ENCODE measurements at places on chromosomes 7 and 10.
A peak's percentile ranks its signal among the peaks of the same experiment; 100 is the strongest.

GRCh38 chr10:76497666-76498065, 1066.2 kb downstream of the LRMDA start:
- DNase-seq: no peak

- DNase-seq: no peak
Observed at GRCh38 chr7:120190566-120190965, 82.4 kb upstream of the KCND2 start.

- DNase-seq: no peak
Observed at GRCh38 chr7:124881981-124882380, 47.6 kb downstream of the POT1 start.

DNA sequence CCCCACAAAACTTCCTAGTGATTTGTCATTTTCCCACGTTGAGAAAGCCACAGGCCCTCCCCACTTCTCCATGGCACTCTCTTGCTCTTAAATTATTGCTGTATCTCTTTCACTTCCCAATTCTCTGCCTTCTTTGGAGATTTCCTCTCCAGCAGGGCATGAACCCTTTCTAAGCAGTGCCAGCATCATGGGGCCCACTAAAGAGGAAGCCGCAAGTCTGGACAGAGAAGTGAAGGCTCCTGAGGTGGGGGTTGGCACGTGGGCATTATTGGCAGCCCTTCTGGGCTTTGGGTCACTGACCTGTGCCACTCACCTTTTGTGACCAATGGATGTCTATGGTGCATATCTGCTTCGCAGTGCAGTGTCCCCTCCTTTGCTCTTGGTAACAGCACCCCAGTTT, 97.7 kb upstream of the TCF7L2 start:
- no peak for DNase-seq

DNA sequence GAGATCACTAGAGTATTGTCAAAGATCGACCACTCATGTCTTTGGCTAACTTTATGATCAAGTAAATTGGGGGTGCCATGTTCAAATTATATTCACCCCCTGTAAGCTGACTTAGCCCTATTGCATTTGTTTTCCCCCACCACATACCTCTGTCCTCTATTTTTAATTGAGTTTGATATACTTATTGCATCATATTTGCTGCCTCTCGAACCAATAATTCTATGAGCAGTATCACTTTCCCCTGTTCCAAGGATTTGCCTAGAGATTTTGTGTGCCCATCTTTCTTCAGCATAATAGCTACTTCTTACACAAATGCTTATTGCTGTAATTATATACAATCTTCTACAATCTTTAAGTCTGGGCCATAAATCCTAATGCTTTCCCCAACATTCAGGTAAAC, 245.2 kb downstream of the COBL start:
- DNase-seq: no peak

GRCh38 chr7:65832281-65832680, 40.6 kb upstream of the VKORC1L1 start:
- DNase-seq: no peak

DNA sequence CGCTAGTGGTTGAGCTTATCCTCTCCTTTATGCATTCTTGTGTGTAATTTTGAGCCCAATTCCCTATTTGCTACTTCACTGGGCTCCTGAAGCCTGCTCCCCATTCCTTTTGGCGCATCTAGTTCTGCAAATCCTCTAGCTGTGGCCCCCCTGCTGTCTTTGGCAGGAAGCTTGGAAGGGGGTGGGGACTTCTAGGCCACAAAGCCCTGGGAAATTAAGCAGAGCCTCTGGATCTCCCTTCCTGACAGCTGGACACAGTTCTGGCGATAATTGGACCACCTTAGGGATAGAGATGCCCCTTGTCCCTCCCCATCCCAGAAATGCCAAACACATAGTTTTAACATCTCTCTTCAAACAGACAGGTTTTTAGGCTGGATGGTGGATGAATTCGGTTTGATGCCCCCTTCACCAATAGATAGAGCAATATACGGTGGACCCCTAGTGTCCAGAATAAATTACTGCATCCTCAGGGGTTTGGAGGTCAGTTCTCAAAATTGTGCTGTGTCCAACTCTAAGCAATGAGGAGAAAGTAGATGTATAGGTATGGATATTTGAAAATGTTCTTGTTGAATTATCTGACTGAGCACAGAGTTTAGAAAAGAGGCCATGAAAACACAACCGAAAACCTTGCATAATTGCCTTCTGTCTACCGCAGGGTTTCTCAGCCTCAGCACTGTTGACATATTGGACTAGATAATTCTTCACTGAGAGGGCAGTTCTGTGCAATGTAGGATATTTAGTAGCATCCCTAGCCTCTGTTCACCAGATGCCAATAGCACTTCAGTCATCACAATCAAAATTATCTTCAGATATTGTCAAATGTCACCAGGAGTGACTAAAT, 75.5 kb downstream of the PAPSS2 start:
- DNase-seq: no peak

GRCh38 chr7:49812534-49812933, 39.1 kb downstream of the VWC2 start:
- DNase-seq: no peak

DNA sequence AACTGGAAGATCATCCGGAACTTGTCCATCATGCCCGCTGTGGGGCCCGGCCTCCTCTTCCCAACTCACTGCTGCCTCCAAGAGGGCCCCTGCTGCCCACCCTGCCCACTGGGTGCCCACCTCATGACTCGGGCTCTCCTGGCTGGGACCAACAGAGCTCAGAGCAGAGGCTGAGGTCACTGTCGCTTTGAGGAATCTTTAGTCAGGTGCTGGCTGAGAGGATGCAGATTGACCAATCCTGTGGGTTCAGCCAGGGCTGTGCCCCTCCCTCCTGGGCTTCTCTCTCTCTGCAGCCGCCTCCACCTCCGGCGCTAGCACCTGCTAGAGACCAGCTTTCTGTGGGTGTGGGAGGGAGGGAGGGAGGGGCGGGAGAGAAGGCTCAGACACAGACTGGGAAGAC, at the start of gene CALHM1:
CALHM1 (minus strand) TSS at position 181 of the 400 bp plus-strand sequence; CDS start at position 32, 149 bp downstream.
- no peak for DNase-seq

GRCh38 chr7:143257501-143257900, 5.7 kb upstream of the GSTK1 start:
- no peak for DNase-seq

GRCh38 chr7:29878081-29878688, 71.9 kb downstream of the WIPF3 start:
- DNase-seq: peak; percentile 2

- no peak for DNase-seq
Observed at GRCh38 chr10:11063856-11064255, 46.2 kb downstream of the CELF2 start.

GRCh38 chr10:63603709-63604445, 82.7 kb downstream of the REEP3 start:
- no peak for DNase-seq

DNA sequence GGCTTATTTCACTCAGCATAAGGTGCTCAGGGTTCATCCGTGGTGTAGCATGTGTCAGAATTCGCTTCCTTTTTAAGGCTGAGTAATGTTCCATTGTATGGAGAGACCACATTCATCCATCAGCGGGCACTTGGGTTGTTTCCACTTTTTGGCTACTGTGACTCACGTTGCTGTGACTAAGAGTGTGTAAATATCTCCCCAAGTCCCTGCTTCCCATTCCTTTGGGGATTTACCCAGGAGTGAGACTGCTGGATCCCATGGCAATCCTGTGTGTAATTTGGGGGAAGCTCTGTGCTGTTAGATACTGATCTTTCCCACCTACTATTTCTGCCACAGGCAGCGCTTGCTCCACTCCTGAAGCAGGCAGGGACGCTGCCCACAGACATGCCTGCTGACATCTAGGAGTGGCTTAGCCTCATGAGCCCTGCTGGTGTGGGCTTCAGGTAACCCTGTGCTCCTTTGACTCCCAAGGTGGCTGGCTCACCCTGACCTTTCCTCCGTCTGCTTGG, 346.0 kb downstream of the FRMD4A start:
- DNase-seq: no peak

GRCh38 chr7:121344093-121344492, 15.3 kb downstream of the WNT16 start:
- no peak for DNase-seq

- no peak for DNase-seq
Observed at GRCh38 chr7:48734695-48735406, 189.5 kb upstream of the CDC14C start.

DNA sequence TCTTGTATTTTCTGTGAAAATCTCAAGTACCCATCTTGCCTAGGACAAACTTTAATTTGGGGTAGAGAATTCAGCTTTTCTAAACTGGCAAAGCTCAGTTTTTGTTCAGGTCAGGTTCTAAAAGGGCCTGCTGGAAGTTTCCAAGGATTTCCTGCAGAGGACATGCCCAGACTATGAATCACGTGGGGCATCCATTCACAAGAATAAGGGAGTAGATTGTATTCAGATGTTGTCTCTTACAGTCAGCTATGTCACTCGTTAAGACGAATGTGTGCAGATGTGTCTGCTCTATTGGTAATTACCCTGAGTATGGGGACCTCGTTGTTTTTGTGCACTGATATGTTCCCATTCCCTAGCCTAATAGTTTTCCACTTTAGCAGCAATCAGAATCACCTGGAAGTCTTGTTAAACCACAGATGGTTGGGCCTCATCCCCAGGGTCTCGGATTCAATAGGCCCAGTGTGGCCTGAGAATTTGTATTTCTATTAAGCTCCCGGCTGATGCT, 81.0 kb upstream of the ITPRID1 start:
- no peak for DNase-seq

DNA sequence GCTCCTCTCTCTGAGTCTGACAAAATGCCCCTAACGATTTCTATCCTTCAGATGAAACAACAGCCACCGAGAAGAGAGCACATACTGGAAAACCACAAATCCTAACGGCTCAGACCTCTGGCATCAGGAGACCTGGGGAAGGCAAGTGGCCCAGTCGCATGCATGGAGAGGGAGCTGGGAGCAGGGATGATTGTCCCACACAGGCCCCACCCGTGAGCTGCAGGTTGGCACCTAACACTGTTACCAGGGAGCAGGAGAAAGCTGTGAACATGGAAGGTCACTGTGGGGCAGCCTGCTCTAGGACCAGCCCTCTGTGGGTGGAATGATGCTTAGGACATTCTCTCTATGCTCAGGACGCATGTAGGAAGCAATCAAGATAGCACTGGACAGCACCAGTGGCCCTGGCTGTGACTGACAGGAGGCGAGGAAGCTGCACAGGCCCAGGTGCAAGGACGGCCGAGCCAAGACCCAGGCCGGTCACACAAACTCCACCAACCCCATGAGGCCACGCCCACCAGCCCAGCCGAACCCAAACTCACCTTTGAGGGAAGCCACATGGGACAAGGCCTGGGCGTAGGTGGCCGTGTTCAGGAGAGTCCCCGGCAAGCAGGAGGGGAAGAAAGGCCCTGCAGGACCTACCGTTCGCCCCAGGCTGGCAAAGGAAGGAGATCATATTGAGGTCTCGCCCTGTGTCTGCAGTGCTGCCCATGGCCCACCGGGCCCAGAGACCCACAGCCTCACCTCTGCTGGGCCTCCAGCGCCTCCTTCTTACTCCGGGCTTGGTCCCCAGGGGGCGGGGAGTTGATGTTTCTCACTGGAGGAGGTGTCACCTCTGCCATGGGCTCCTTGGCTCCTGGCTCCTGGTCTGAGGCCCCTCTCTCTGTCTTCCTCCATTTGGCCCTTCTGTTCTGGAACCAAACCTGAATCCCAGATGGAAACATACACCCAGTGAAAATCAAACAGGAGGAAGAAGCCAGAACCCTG, 9.7 kb downstream of the DRGX start:
- no peak for DNase-seq

DNA sequence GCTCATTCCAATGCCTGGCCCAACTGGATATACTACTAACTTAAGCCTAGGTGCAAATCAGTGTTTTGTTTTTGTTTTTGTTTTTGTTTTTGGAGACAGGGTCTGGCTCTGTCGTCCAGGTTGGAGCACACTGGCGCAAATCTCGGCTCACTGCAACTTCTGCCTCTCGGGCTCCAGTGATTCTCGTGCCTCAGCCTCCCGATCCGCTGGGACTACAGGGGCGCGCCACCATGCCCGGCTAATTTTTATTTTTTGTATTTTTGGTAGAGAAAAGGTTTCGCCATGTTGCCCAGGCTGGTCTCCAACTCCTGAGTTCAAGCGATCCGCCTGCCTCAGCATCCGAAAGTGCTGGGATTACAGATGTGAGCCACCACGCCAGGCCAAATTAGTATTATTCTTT, 1.6 kb downstream of the PPP3CB start:
- no peak for DNase-seq

DNA sequence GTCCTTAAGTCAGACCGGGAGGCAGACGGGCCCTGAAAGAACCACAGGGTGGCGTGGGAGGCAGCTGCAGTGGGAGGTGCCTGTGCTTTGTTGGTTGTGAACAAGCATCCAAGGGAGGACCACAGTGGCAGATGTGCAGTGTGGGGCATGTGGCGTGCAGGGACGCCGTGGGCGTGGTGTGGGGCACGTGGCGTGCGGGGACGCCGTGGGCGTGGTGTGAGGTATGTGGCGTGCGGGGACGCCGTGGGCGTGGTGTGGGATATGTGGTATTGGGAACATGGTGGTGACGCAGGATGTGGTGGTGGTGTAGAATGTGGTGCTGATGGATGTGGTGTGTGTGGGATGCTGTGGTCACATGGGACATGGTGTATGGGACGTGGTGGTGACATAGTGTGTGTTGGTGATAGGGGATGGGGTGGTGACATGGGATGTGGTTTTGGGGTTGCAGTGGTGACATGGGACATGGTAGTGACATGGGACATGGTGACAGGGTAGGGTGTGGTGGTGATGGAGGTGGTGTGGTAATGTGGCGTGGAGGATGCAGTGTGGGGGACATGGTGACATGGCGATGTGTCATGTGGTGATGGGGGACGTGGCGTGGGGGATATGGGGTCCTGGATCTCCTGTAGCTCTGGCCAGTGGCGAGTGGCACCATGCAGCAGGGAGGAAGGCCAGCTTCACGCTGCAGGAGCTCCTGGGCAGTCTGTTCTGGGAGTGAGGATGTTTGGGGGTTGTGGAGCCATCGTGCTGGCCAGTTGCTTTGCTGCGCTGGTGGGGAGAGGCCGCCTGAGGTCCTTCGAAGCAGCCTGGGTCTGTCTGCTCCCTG, 78.8 kb downstream of the INPP5A start:
- DNase-seq: no peak

- no peak for DNase-seq
Observed at GRCh38 chr10:48577158-48577557, 27.7 kb downstream of the ARHGAP22 start.

- no peak for DNase-seq
Observed at GRCh38 chr7:20220921-20221547, 3.9 kb upstream of the MACC1 start.

DNA sequence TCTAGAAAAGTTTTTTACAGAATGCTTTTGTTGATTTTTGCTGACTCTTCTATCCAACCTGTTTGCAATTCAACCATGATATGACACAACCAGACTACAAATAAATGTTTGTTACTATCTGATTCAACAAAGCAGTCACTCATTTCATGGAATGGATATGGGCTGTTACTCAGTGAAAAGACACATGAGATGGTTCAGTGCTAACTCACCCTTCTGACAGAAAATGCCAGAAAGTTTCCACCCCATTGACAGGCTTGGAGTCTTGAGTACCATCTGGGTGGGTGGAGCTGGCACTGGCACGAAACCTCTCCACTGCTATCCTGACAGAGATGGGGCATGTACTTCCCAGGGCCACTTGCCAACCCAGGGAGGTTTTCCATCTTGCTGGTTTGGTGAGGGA, 39.5 kb downstream of the RBM28 start:
- DNase-seq: peak; percentile 98

GRCh38 chr7:78695826-78696225, 757.6 kb downstream of the MAGI2 start:
- DNase-seq: no peak
